ENCODE measurements at places on chromosomes 16 and 17.
A peak's percentile ranks its signal among the peaks of the same experiment; 100 is the strongest.

DNA sequence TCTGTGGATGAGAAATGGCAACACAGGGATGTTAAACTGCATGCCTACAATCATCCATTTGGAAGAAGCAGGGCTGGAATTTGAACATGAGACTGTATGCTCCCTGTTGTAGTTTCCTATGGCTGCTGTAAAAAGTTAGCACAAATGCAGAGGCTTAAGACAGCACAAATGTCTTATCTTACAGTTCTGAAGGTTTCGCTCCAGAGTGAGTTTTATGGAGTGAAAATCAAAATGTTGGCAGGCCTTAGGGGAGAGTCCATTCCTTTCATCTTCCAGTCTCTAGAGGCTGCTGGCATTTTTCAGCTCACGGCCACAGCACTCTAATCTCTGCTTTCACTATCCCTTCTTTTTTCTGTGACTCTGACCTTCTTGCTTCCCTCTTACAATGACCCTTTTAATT is 660.1 kb downstream of the WWOX start:
- no peak overlapping the region for H3K27ac ChIP-seq
- no peak overlapping the region for H3K4me3 ChIP-seq
- no peak for DNase-seq
- no peaks in the 10 kb centered on the region for H3K4me1 ChIP-seq
- no peaks in the 10 kb centered on the region for H3K27me3 ChIP-seq
- no peaks in the 10 kb centered on the region for H3K36me3 ChIP-seq

GRCh38 chr16:88784074-88784855 is 755 bp downstream of the PIEZO1 start:
- peak overlapping the region; percentile 50 for H3K4me3 ChIP-seq
- H3K27me3 ChIP-seq: no peaks in the 10 kb centered on the region
- DNase-seq: peak; percentile 83
- H3K4me1 ChIP-seq: peaks cover 5% of the 10 kb centered on the region
- H3K27ac ChIP-seq: no peak overlapping the region
- no peaks in the 10 kb centered on the region for H3K36me3 ChIP-seq

DNA sequence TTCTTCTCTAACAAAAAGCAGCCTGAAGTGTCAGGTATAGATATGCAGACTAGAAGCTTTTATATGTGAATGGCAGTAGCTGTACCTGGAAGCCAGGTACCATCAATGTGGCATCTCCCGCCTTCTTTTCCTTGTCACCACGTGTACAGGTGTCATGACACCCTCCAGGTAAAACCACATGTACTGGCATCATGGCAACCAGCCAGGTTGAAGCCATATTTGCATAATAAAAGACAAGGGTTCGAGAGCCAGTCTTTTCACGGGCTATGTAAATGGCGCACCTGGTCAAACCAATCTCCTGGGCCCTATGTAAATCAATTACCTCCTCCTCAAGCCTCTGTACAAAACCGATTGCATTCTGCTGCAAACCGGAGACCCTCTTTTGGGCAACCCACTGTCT is 541.3 kb downstream of the CDH11 start:
- peak; percentile 1 for DNase-seq
- H3K27me3 ChIP-seq: no peaks in the 10 kb centered on the region
- peaks cover 3% of the 10 kb centered on the region for H3K4me1 ChIP-seq
- H3K36me3 ChIP-seq: no peaks in the 10 kb centered on the region
- no peak overlapping the region for H3K4me3 ChIP-seq
- no peak overlapping the region for H3K27ac ChIP-seq

- peak; percentile 82 for DNase-seq
- peaks cover 8% of the 10 kb centered on the region for H3K4me1 ChIP-seq
- no peaks in the 10 kb centered on the region for H3K36me3 ChIP-seq
Observed at GRCh38 chr17:7356072-7356549, 1.2 kb downstream of the TMEM95 start.

DNA sequence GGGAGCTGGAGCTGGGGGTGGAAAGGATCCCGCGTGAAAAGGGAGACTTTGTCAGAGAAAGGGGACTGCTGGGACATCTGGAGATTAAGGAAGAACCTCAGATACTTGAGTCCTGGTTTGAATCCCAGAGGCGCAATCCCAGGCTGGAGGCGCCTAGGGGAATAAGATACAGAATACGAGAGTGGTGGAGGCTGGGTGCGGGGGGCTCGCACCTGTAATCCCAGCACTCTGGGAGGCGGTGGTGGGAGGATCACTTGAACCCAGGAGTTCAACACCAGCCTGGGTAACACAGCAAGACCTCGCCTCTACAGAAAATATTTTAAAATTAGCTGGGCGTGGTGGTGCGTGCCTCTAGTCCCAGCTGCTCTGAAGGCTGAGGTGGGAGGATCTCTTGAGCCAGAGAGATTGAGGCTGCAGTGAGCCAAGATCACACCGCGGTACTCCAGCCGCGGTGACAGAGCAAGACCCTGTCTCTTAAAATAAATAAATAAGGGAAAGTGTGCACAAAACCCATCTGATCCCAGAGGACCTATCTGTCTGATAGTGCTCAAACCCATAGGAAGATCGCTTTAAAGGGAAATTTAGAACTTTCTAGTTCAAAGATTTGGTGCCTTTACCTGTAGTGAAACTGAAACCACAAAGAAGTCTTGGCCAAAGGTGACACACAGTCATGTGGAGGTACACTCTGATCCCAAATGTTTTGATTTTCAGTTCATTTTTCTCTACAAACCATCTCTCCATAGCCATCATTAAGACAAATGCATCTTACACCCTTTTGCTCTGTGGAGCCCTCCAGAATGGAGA is 617 bp upstream of the SCRN2 start:
- peaks cover 24% of the 10 kb centered on the region for H3K4me1 ChIP-seq
- H3K36me3 ChIP-seq: no peaks in the 10 kb centered on the region
- no peak overlapping the region for H3K27ac ChIP-seq
- DNase-seq: no peak

- H3K4me1 ChIP-seq: no peaks in the 10 kb centered on the region
- H3K4me3 ChIP-seq: no peak overlapping the region
- H3K27me3 ChIP-seq: no peaks in the 10 kb centered on the region
- H3K36me3 ChIP-seq: no peaks in the 10 kb centered on the region
- DNase-seq: no peak
Observed at GRCh38 chr16:88035292-88035691, 84.1 kb downstream of the BANP start.

DNA sequence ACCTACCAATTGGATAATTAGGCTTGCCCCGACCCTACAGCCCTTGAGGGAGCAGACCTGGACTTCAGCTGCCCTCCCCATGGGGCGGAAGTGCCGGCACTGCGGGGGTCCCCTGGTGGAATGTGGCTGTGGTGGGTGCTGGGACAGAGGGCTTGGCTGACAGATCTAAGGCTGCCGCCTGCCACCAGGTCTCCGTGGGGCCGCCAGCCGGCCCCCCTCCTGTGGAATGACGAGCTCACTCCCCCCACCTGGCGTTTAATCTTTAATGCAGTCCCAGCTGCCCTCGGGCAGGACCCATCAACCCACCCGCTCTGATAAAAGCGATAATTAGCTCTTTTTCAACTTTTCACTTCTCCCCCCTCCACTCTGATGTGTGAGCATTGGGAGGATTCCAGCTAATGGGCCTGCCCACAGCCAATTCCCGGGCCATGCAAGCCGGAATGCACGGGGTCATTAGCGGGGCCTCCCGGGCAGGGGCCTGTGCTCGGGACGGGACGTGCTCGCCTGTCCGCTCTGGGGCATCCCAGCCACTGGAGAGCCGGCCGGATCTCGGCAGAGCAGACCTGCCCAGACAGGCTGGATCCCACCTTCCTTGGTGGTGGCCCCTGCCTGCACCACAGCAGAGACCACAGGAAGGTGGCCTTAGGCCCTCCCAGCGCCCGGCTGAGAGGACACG is 28.3 kb upstream of the GOSR2 start:
- no peaks in the 10 kb centered on the region for H3K4me1 ChIP-seq
- no peak overlapping the region for H3K4me3 ChIP-seq
- no peak overlapping the region for H3K27ac ChIP-seq
- no peaks in the 10 kb centered on the region for H3K27me3 ChIP-seq
- DNase-seq: no peak

- H3K4me3 ChIP-seq: peak overlapping the region; percentile 37
- no peak overlapping the region for H3K27ac ChIP-seq
- peaks cover 6% of the 10 kb centered on the region for H3K36me3 ChIP-seq
- H3K27me3 ChIP-seq: no peaks in the 10 kb centered on the region
- peaks cover 36% of the 10 kb centered on the region for H3K4me1 ChIP-seq
Observed at GRCh38 chr16:2148714-2149629, 547 bp downstream of the RAB26 start.

GRCh38 chr17:11178581-11178980 is 62.4 kb upstream of the SHISA6 start:
- no peak overlapping the region for H3K27ac ChIP-seq
- DNase-seq: no peak
- H3K4me3 ChIP-seq: no peak overlapping the region
- H3K36me3 ChIP-seq: no peaks in the 10 kb centered on the region
- H3K27me3 ChIP-seq: peaks cover 1% of the 10 kb centered on the region

- no peaks in the 10 kb centered on the region for H3K36me3 ChIP-seq
- no peak overlapping the region for H3K4me3 ChIP-seq
- no peaks in the 10 kb centered on the region for H3K4me1 ChIP-seq
- no peaks in the 10 kb centered on the region for H3K27me3 ChIP-seq
- no peak overlapping the region for H3K27ac ChIP-seq
Observed at GRCh38 chr17:31299624-31300023, 2.6 kb upstream of the OMG start.

DNA sequence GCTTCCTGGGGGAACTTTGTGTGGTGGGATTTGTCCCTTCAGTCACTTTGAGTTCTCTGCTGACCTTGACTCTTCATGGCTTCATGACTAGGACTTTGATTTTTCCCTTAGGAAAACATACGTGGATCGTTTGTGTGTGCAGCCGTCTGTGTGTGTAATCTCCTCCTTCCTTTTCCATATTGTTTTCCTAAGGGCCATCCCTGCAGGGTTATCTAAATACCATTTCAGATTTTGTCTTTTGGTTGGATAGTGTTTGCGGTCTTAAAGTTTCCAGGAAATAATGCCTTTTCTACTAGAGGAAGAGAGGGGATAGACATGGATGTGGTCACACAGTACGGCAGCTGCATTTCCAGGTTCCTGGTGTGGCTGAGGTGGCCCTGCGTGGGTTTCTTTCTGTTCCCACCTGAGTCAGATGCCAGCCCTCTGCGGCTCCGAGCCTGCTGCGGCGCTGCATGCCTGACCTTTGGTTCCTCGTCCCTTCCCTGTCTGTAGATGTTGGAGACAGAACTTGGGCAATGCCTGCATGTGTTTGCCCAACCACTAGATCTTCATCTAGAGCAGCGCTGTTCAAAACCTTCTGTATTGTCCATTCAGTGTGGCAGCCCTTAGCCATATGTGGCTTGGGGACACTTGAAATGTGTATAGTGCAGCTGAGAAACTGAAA is 72.0 kb upstream of the LGALS9 start:
- no peaks in the 10 kb centered on the region for H3K27me3 ChIP-seq
- 0 out of 2 replicates have a peak, but pooled peaks cover 4% of the 10 kb centered on the region for H3K36me3 ChIP-seq
- DNase-seq: no peak
- peaks cover 2% of the 10 kb centered on the region for H3K4me1 ChIP-seq

DNA sequence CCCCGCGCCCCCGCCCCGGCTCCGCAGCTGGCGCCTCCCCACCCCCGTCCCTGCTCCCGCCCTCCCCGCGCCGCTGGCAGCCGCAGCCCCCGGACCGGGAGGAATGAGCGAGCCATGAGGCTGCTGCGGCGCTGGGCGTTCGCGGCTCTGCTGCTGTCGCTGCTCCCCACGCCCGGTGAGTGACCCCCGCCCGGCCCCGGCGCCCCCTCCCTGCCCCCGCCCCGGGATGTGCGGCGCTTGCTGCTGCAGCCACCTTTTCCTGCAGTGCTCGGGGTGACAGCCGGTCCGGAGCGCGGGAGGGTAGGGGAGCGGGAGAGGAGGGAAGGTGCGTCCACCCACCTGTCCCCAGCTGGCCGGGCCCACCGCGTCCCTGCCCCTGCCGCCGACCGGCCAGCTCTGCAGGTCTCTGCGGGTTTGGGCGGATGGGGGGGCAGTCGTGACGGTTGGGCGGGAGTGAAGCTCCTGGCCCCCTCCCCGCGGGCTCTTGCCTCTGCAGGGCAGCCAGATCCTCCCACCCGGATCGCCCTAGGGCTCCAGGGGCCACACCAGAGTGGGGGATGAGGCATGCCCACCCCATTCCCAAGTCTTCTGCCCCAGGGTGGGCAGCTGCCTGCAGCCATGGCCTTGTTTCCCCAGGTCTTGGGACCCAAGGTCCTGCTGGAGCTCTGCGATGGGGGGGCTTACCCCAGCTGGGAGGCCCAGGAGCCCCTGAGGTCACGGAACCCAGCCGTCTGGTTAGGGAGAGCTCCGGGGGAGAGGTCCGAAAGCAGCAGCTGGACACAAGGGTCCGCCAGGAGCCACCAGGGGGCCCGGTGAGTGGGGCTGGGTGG is 513 bp downstream of the ADAM11 start:
- DNase-seq: no peak
- H3K4me3 ChIP-seq: peak overlapping the region; percentile 67
- peaks cover 7% of the 10 kb centered on the region for H3K4me1 ChIP-seq
- H3K27me3 ChIP-seq: peaks cover 29% of the 10 kb centered on the region

GRCh38 chr17:17666111-17666714 is 15.0 kb upstream of the RAI1 start:
- no peak overlapping the region for H3K4me3 ChIP-seq
- no peaks in the 10 kb centered on the region for H3K4me1 ChIP-seq
- H3K27ac ChIP-seq: no peak overlapping the region
- no peaks in the 10 kb centered on the region for H3K36me3 ChIP-seq
- H3K27me3 ChIP-seq: no peaks in the 10 kb centered on the region
- DNase-seq: no peak

- H3K36me3 ChIP-seq: no peaks in the 10 kb centered on the region
- no peak overlapping the region for H3K27ac ChIP-seq
- no peak overlapping the region for H3K4me3 ChIP-seq
- no peaks in the 10 kb centered on the region for H3K27me3 ChIP-seq
Observed at GRCh38 chr17:43695970-43696865, 34.5 kb upstream of the MEOX1 start.

- H3K27me3 ChIP-seq: peaks cover 12% of the 10 kb centered on the region
- peaks cover 9% of the 10 kb centered on the region for H3K4me1 ChIP-seq
- no peak for DNase-seq
- H3K27ac ChIP-seq: no peak overlapping the region
- H3K4me3 ChIP-seq: no peak overlapping the region
Observed at GRCh38 chr17:73163043-73163442, 1.8 kb upstream of the SSTR2 start.

Data from H1 (cell line).